Ascending aorta (tissue), 2 donors: ENCODE measurements at places on chromosomes 13 and 19.

- no peaks in the 10 kb centered on the region for H3K36me3 ChIP-seq
- H3K4me1 ChIP-seq: peaks cover 2% of the 10 kb centered on the region
- no peak overlapping the region for H3K4me3 ChIP-seq
- no peaks in the 10 kb centered on the region for H3K27me3 ChIP-seq
Measured at GRCh38 chr13:40146611-40147117, 491.2 kb downstream of the COG6 start.

- H3K4me3 ChIP-seq: no peak overlapping the region
- DNase-seq: no peak
- H3K27ac ChIP-seq: no peak overlapping the region
- H3K27me3 ChIP-seq: no peaks in the 10 kb centered on the region
- H3K4me1 ChIP-seq: no peaks in the 10 kb centered on the region
Measured at GRCh38 chr13:98422046-98422445, 154.9 kb downstream of the STK24 start.

GRCh38 chr13:96002322-96003131 lies 50.7 kb downstream of the UGGT2 start:
- H3K4me3 ChIP-seq: no peak overlapping the region
- H3K27ac ChIP-seq: no peak overlapping the region
- no peaks in the 10 kb centered on the region for H3K4me1 ChIP-seq
- H3K27me3 ChIP-seq: no peaks in the 10 kb centered on the region
- no peaks in the 10 kb centered on the region for H3K36me3 ChIP-seq
- no peak for DNase-seq

DNA sequence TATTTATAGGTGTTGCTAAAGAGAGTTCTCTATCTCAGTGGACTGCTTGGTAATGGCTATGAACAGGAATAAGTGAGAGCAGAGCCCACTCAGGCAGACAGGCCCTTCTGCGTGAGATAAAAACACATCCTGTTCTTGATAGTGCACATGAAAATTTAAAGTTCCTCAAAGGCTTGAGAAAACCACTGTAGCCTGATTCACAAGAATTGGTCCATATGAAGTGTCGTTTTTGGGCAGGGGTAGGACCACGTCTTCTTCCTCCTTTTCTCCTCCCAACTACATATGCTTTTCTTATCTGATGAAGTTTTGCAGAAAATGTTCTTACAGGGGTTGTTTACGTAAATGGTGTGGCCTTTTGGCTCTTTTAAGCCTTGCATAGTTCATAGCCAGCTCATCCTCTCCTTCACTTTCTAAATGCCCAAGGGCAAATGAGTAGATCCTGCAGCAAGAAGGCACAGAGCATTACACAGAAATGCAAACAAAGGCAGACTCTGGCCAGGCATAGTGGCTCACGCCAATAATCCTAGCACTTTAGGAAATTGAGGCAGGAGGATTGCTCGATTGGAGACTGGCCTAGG lies 53.8 kb downstream of the RNF6 start:
- H3K36me3 ChIP-seq: no peaks in the 10 kb centered on the region
- no peak overlapping the region for H3K4me3 ChIP-seq
- no peak for DNase-seq
- no peaks in the 10 kb centered on the region for H3K27me3 ChIP-seq
- no peak overlapping the region for H3K27ac ChIP-seq
- no peaks in the 10 kb centered on the region for H3K4me1 ChIP-seq

DNA sequence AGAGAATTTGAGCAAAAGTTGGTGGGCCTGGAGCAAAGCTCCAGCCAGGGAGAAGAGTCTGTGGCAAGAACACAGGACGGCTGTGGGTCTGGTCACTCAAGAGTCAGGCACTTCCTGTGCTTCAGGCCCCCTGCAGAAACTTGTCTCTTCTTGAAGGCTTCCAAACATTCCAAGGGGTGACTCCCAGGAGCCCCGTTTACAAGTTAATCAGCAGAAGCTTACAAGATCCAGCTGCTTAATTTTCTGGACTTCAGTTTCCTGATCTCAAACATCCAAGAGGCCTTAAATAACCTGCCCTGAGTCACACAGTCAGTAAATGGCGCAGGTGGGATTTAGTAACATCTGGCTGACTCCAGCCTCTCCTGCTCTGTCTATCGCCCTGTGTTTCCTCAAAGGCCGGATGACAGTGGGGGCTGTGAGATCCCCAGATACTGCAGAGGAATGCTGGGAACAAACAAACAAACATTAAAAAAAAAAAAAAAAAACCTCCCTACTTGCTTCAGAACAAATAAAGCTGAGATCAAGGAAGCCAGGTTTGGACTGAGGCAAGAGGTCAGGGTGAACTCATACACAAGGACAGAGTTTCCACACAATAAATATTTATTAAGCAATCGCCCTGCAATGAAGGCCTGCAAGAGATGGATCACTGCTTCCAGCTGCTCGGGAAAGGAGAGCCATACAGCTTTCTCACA lies 175.4 kb upstream of the RFC3 start:
- no peaks in the 10 kb centered on the region for H3K27me3 ChIP-seq
- no peak for DNase-seq
- no peaks in the 10 kb centered on the region for H3K36me3 ChIP-seq

DNA sequence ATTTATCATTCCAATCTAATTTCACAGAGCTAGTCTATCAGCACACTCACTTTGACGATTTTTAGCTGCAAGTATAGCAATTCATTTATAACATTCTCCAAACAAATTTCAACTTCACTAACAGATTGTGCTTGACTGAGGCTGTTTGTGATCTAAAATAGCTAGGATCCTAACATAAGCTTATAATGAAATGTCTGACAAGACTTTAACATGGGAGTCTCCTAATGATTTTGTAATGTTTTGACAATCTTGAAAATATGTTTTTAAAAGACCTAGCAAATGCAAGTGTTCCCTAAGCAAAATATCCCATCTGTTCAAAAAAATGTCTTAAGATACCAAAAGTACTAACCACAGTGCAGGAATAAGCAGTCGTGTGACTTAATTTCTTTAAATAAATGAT lies 889.5 kb upstream of the SPRY2 start:
- H3K36me3 ChIP-seq: no peaks in the 10 kb centered on the region
- no peak for DNase-seq
- H3K27ac ChIP-seq: no peak overlapping the region
- H3K4me1 ChIP-seq: no peaks in the 10 kb centered on the region

DNA sequence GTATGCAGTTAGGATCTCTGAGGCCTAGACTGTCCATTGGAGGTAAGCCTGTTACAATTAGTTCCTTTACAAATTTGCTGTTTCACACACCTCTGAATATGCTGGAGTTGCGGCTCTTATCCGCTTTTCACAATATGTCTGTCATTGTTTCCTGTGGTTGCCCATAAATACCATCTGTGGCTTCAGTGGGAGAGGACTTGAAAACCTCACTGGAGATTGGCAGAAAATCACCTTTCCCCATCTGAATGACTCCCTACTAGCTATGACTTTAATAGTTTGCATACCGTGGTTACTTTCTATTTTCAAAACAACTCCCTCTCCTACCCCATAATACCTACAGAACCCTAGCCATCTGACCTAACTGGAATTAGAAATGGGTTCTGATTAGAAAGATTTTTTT lies 454.3 kb downstream of the PCDH17 start:
- no peaks in the 10 kb centered on the region for H3K4me1 ChIP-seq
- H3K36me3 ChIP-seq: no peaks in the 10 kb centered on the region
- no peak for DNase-seq
- H3K4me3 ChIP-seq: no peak overlapping the region
- no peak overlapping the region for H3K27ac ChIP-seq

DNA sequence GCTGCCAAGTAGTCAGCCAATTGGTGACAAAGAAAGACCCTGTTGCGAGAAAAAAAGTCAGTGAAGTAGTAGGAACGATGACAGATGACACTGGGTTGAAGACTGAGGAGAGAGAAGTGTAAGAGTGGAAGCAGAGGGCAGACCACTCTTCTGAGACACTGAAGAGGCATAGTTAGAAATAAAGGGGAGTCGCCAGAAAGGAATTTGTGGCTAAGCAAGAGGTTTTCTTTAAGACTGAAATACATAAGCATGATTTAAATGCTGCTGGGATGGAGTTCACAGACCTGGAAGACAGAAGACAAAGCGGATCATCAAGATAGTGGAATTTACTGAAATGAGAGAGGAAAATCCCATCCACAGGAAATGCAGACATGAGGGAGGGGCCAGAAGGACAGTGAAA lies 56.2 kb upstream of the USPL1 start:
- H3K4me3 ChIP-seq: no peak overlapping the region
- DNase-seq: no peak
- no peaks in the 10 kb centered on the region for H3K36me3 ChIP-seq
- no peaks in the 10 kb centered on the region for H3K4me1 ChIP-seq

DNA sequence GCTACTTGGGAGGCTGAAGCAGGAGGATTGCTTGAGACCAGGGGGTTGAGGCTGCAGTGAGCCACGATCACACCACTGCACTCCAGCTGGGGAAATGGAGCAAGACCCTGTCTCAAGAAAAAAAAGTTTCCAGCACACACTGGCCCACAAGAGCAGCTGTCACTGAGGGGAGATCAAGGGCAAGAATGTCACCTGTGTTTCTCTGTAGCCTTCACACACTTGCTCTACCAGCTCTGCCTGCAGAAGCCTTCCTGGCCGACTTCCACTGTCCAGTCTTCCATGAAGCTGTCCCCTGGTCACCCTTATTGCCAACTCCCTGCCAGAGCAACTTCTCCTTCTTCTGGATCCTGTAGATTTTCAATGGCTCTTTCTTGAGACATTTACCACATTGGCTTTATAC lies 158.0 kb downstream of the KCTD15 start:
- no peak overlapping the region for H3K27ac ChIP-seq
- no peaks in the 10 kb centered on the region for H3K27me3 ChIP-seq
- H3K4me1 ChIP-seq: no peaks in the 10 kb centered on the region
- no peaks in the 10 kb centered on the region for H3K36me3 ChIP-seq

GRCh38 chr13:36839981-36840380 lies 21.0 kb downstream of the RFXAP start:
- DNase-seq: no peak
- H3K36me3 ChIP-seq: no peaks in the 10 kb centered on the region
- no peak overlapping the region for H3K27ac ChIP-seq

- no peak overlapping the region for H3K27ac ChIP-seq
- no peak overlapping the region for H3K4me3 ChIP-seq
- DNase-seq: no peak
- no peaks in the 10 kb centered on the region for H3K27me3 ChIP-seq
- no peaks in the 10 kb centered on the region for H3K4me1 ChIP-seq
- H3K36me3 ChIP-seq: no peaks in the 10 kb centered on the region
Measured at GRCh38 chr13:25764378-25764777, 287.4 kb downstream of the SHISA2 start.

DNA sequence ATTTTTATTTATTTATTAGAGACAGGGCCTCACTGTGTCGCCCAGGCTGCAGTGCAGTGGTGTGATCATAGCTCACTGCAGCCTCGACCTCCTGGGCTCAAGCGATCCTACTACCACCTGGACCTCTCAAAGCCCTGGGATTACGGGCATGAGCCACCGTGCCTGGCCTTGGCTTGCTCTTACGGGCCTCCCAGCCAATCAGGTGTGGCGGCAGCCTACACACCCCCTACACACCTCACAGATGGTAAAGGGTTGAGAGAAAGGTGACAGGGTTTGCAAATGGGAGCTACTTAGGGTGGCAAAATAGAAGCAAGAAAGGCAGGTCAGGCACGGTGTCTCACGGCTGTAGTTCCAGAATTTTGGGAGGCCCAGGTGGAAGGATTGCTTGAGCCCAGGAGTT lies 1.0 kb upstream of the ZBTB32 start:
- no peak for DNase-seq
- no peaks in the 10 kb centered on the region for H3K36me3 ChIP-seq
- no peak overlapping the region for H3K27ac ChIP-seq
- H3K4me3 ChIP-seq: peak overlapping the region; percentile 65

GRCh38 chr13:59266478-59267063 lies 897.2 kb downstream of the DIAPH3 start:
- H3K36me3 ChIP-seq: no peaks in the 10 kb centered on the region
- H3K4me1 ChIP-seq: no peaks in the 10 kb centered on the region
- no peak overlapping the region for H3K27ac ChIP-seq
- H3K27me3 ChIP-seq: no peaks in the 10 kb centered on the region
- no peak for DNase-seq

DNA sequence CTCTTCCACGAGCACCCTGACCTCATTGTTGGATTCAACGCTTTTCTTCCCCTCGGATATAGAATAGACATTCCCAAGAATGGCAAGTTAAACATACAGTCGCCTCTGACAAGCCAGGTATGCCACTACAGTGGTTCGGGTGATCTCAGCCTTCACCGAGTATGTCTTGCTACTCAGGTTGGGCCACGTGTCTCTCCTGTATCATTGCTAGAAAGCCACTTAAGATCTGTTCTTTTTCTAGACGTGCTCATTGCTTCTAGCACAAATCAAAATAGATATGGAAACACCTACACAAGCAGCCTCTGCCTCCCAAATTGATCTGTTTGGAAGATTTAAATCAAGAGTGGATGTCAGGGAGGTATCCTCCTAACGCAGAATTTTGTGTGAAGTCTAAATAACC lies 2.3 kb downstream of the SIN3B start:
- DNase-seq: no peak
- H3K27me3 ChIP-seq: no peaks in the 10 kb centered on the region
- H3K36me3 ChIP-seq: peaks cover 54% of the 10 kb centered on the region
- H3K4me1 ChIP-seq: peaks cover 7% of the 10 kb centered on the region
- no peak overlapping the region for H3K4me3 ChIP-seq

GRCh38 chr13:100604918-100605710 lies 16.5 kb upstream of the GGACT start:
- no peak overlapping the region for H3K27ac ChIP-seq
- no peak overlapping the region for H3K4me3 ChIP-seq
- H3K36me3 ChIP-seq: no peaks in the 10 kb centered on the region
- no peak for DNase-seq
- H3K4me1 ChIP-seq: no peaks in the 10 kb centered on the region

- no peak overlapping the region for H3K4me3 ChIP-seq
- peak; percentile 28 for DNase-seq
- H3K27ac ChIP-seq: no peak overlapping the region
- H3K4me1 ChIP-seq: peaks cover 5% of the 10 kb centered on the region
- H3K27me3 ChIP-seq: no peaks in the 10 kb centered on the region
Measured at GRCh38 chr19:6802336-6803035, 30.0 kb downstream of the VAV1 start.

DNA sequence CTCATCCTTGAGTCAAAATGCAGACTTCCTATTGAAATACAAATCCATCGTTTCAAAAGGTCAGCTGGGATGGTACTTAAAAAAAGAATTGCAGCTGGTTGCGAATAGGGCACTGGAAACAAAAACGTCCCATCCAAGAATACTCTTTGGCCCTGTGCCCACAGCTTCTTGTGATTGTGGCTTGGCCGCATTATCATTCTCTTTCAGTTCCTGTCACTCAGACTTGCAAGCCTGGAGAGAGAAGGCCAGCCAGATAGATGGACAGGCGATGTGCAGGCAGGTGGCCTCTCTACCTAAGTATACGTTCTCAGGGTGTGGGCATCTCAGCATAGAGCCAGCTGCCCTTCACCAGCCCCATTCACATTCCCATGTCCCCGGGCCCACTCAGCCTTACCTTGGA lies 208.5 kb upstream of the ZNF536 start:
- H3K4me3 ChIP-seq: no peak overlapping the region
- H3K27ac ChIP-seq: no peak overlapping the region
- H3K4me1 ChIP-seq: no peaks in the 10 kb centered on the region
- no peaks in the 10 kb centered on the region for H3K27me3 ChIP-seq
- DNase-seq: no peak

- no peaks in the 10 kb centered on the region for H3K4me1 ChIP-seq
- H3K36me3 ChIP-seq: no peaks in the 10 kb centered on the region
- peaks cover 1% of the 10 kb centered on the region for H3K27me3 ChIP-seq
- DNase-seq: no peak
- no peak overlapping the region for H3K27ac ChIP-seq
- H3K4me3 ChIP-seq: no peak overlapping the region
Measured at GRCh38 chr19:5389353-5389752, 48.7 kb upstream of the PTPRS start.

GRCh38 chr13:32045537-32045936 lies 14.0 kb downstream of the FRY start:
- no peaks in the 10 kb centered on the region for H3K27me3 ChIP-seq
- no peaks in the 10 kb centered on the region for H3K4me1 ChIP-seq
- DNase-seq: no peak
- no peak overlapping the region for H3K27ac ChIP-seq
- no peaks in the 10 kb centered on the region for H3K36me3 ChIP-seq
